Tongue (tissue), 3 donors: ENCODE measurements at places on chromosomes 11 and 22. TPM values are rescaled to one million over a fixed set of nuclear protein-coding genes. Genes with fewer than 3 reads are reported as not detected.

DNA sequence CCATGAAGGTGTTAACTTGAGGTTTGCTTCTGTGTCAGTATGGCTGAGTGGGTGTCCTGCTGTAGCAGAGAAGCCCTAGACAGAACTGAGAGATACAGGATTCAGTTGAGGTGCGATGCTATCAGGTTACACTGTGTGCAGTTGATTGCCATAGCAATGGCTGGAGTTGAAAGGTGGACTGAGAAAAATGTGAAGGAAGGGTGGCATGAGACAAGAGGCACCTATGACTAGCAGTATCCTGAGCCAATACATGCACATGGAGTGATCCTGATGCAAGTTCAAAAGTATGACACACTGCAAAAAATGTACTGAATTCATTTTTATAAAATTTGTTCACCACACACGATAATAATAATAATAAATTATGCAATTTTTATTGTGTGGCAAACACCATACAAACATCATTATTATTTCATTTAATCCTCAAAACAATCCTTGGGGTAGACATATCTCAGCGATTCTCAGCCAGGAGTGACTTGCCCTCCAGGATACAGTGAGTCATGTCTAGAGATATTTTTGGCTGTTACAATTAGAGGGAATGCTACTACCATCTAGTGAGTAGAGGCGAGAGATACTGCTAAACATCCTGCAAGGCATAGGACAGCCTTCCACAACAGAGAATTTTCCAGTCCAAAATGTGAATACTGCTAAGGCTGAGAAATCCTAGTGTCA lies 3.9 kb upstream of the PIWIL4 start:
- DNase-seq = no peak

DNA sequence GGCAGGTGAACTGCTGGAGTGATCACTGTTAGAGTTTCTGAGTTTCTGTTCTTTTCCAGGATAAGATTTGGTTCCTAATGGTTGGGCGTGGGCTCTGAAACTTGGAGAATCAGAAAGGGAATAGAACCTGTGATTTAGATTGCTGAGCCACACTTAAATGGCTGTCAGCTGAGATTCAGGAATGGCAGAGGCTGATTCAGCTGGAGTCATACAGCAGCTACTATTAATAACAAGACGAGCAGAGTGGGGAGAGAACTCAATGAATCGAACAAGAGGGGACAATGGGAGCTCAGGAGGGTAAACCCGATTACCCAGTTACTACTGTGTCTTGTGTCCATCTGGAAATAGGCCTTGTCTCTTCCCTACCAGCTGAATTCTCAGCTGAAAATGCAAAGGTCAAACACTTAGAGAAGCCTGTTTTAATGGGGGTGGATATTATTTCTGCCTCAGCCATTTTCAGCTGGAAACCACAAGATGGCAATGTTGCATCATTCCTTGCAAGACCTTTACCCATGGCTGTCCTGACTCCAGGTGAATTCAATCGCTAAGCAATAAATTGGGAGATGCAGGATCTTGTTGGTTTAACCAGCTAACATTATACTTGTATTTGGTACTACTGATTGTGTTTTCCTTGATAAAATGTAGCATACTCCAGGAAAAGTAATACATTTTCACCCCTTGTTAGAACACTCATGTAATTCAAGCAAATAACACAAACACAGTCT lies 104.5 kb upstream of the RAG2 start:
- peak; percentile 85 for DNase-seq

GRCh38 chr11:128904656-128905344 lies 13.6 kb downstream of the KCNJ5 start:
- peak; percentile 71 for DNase-seq

GRCh38 chr22:17606496-17606895 lies 22.1 kb downstream of the ATP6V1E1 start:
- DNase-seq = peak; percentile 67

DNA sequence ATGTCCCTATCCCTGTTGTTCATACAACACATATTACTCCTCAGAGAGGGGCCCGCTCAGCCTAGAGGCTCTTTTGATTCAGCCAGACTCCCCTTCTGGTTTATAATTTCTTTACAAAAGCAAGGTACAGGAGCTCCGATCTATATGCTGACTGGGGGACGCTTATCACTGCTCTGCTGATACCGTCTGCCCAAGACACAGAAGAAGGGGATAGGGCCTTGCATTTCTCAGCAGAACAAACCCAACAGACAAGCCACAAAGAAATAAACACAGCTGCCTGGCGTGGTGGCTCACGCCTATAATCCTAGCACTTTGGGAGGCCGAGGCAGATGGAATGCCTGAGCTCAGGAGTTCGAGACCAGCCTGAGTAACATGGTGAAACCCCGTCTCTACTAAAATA lies 109.9 kb upstream of the AKIP1 start:
- DNase-seq = no peak

GRCh38 chr11:73291781-73292524 lies 16.1 kb upstream of the ARHGEF17 start:
- DNase-seq = no peak

DNA sequence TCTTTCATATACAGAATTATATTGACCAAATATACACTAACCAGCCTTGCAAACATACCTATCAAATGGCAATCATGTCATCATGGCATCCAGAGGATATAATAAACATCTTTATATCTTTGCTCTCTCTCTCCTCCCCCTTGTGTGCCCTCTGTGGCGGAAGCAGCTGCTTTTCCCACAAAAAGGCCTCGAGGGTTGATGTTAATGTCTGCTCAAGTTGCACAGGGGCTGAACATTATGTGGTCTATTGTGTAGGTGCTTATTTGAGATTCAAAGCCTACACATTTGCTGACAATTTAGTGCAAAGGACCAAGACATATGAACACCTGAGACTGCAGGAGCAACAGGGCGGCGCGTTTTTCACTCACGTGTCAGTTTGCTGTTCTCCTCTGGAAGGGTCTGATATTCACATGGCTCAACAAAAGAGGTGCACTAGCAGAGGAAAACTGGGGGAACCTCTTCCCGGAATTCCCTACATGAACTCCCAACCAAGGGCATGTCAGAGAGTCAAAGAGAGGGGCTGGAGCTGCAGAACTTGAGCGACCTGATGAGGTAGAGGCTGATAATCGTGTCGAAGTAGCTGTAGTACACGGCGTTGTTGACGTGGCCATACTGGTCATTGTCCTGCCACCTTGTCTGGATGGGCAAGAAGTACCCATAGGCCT lies 138.8 kb downstream of the RCN1 start:
- DNase-seq = no peak

GRCh38 chr11:103525069-103525468 lies 415.8 kb downstream of the DYNC2H1 start:
- DNase-seq = no peak

GRCh38 chr22:21780259-21780658 lies 44.7 kb upstream of the YPEL1 start:
- DNase-seq = no peak

DNA sequence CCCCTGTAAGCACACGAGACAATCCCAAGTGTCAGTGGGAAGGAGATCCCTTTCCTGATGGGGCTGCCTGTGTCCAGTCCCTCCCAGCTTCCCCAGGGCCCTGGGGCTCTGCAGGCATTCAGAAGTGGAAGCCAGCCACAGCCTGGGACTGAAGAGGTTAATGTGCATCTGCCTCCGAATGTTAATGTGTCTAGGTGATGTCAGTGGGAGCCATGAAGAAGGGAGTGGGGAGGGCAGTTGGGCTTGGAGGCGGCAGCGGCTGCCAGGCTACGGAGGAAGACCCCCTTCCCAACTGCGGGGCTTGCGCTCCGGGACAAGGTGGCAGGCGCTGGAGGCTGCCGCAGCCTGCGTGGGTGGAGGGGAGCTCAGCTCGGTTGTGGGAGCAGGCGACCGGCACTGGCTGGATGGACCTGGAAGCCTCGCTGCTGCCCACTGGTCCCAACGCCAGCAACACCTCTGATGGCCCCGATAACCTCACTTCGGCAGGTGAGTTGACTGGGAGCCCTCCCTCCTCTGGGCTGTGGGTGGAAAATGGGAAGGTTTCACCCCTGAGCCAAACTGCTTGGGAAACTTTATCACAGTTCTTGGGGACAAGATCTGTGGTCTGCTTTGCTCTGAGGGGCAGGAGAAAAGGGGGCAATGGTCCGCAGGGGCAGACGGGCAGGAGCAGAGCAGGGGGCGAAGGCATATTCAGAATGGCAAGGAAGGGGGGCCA lies at the start of gene MCHR1:
TSS of gene MCHR1 (plus strand) at position 236 of the 715 bp plus-strand sequence. CDS start at position 405, 169 bp downstream.
- no peak for DNase-seq

The KCNE3 gene
- total RNA-seq = 5.0 TPM

- no peak for DNase-seq
These were observed 16.7 kb downstream of the INCENP start for GRCh38 chr11:62140304-62141110.

DNA sequence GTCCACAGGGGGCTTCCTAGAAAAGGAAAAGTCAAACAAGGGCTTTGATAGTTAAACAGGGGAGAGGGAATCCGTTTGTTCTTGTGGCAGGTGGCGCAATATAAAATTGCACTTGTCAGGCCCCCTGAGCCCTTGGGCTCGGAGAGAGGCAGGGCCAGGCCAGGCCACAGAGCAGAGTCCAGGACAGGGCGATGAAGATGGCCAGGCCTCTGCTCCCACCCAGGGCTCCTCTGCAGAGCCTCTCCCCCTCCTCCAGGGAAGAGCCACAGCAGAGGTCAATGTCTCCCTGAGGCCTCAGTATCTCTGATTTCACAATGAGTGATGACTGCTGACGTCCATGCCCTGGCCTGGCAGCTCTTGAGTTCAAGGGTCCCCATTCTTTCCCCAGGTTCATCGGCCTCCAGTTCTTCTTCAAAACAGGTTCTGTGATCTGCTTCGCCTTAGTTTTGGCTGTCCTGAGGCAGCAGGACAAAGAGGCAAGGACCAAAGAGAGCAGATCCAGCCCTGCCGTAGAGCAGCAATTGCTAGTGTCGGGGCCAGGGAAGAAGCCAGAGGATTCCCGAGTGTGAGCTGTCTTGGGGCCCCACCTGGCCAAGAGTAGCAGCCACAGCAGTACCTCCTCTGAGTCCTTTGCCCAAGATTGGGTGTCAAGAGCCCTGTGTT lies 36.4 kb upstream of the TPBGL start:
- DNase-seq = no peak

- no peak for DNase-seq
These were observed 8.8 kb upstream of the WNT11 start for GRCh38 chr11:76214968-76215548.

The TOLLIP gene
- 32.7 TPM for total RNA-seq

The BTG4 gene
- total RNA-seq = 3.0 TPM

The APOA4 gene
- not detected for total RNA-seq

The TALDO1 gene
- total RNA-seq = 79.3 TPM

The GDPD4 gene
- not detected for total RNA-seq

GRCh38 chr11:128564642-128565245 lies 22.6 kb downstream of the ETS1 start:
- no peak for DNase-seq

The OR51B2 gene
- 1.0 TPM for total RNA-seq

DNA sequence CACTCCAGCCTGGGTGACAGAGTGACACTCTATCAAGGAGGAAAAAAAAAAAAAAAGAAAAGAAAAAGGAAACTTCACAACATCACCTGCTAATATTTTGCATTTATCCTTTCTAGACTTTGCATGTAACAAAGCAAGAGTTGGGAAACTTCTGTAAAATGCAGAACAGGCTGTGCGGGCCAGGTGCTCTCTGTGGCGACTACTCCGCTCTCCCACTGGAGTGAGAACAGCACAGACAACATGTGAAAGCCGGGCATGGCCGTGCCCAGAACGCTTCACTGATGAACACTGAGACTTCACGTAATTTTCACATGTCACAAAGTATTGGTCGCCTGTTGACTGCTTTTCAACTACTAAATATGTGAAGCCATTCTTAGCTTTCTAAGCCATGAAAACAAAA lies 15.5 kb upstream of the TESMIN start:
- DNase-seq = no peak

The TNNI2 gene
- 3,551 TPM for total RNA-seq

The CDPF1 gene
- 20.9 TPM for total RNA-seq

The C11orf91 gene
- not detected for total RNA-seq

DNA sequence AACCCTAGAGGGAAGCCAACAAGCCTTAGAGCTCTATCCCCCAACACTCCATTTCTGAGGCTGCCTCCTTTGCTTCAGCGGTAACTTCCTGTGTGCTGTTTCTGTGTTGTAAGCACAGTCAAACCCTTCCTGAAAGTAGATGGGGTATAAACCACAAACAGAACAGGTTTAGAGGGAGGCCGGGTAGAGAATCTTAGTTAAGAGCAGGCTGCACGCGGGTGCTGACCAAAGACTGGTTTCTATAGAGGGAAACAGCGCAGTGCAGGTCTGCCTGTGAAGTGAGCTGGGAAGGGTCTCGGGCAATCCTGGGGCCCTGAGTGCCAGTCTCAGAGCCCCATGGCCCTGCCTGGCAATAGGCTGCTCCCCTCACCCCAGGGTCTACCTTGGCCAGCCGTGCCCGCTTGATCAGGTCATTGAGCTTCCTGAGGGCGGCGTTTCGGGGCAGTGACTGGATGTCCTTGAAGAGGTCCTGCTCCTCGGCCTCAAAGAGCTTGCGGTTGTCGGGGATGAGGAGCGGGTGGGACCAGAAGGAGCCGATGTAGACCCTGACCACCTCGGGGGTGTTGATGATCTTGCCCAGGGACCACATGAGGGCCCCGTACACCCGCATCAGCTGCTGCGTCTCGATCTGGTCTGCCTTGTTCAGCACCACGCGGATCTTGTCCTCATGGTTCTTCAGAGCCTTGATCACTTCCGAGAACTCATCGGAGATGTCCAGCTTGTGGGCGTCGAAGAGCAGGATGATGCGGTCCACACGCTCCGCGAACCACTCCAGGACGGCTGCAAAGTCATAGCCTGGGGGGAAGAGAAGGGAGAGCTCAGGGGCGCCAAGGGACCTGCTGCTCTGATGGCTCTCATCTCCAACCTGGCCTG lies 15.3 kb upstream of the CDC42BPG start:
- DNase-seq = no peak

The OR8D4 gene
- total RNA-seq = 0.21 TPM

DNA sequence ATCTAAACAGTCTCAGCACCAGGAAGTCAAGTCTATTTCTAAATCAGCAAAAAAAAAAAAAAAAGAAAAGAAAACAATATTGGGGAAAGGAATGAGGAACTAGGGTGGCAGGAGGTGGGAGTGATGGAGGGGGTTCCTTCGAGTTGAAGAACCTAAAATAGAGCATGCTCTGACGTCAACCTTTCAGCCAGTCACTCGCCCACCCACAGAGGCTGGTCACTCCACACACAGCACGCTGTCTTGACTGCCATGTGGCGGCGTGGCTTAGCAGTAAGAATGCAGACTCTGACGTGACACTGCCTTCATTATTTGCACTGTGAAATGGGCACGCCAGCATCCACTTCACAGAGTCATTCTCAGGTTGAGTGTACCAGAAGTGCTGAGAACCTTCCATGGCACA lies 48.3 kb downstream of the LARGE1 start:
- DNase-seq = no peak
